ENCODE measurements at places on chromosomes 2 and 18.

GRCh38 chr2:99190548-99190947, 9.6 kb downstream of the MRPL30 start:
- DNase-seq: no peak

GRCh38 chr2:226078666-226079065, 679.2 kb downstream of the NYAP2 start:
- DNase-seq: no peak

- DNase-seq: no peak
These were observed 1521.5 kb upstream of the ZEB2 start for GRCh38 chr2:146041274-146041910.

DNA sequence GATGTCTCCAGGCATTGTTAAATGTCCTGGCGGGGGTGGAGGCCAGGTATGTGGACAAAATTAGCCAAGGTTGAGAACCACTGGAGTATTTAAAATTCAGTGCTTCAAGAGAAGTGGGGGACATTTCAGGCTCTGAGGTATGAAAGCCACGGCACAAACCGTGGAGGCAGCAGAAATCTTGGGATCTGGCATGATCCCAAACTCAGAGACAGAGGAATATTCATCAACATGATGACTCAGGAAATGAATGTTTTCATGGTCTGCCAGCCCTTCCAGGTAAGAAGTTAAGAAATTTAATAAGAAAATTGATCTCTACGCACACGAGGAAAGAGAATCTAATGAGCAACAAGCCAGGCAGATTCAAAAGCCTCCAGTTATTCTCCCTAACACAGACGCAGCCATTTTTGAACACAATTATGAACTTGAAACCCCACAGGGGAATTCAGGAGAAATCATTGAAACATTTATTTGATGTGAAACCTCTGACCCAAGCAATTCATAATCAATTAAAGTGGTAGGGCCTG, 11.3 kb upstream of the GRP start:
- DNase-seq: no peak

- DNase-seq: no peak
These were observed 72.1 kb downstream of the TTC32 start for GRCh38 chr2:19829672-19830071.

DNA sequence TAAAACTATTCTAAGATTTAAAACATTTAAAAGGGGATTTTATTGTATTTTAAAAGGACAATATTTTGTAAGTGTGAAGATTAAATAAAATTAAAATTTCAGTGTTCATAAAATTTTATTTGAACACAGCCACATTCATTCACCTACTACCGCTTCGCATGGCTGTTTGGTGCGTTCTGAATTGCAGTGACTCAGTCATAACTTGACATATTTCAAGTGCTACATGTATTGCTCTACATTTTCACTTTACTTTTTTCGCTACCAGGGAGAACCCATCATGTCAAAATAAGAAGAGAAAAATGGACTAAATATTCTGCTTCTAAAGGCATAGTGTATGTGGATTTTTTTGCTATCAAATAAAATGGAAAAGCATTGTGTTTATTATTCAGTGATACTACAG, 8.7 kb downstream of the PTH2R start:
- no peak for DNase-seq

- DNase-seq: no peak
These were observed 85.5 kb downstream of the MRO start for GRCh38 chr18:50734342-50734741.

GRCh38 chr2:234072454-234072853, 22.0 kb downstream of the SPP2 start:
- no peak for DNase-seq

GRCh38 chr2:12587729-12588522, 128.8 kb upstream of the TRIB2 start:
- DNase-seq: peak; percentile 35

GRCh38 chr18:37335409-37335736, 230.2 kb downstream of the CELF4 start:
- DNase-seq: no peak

DNA sequence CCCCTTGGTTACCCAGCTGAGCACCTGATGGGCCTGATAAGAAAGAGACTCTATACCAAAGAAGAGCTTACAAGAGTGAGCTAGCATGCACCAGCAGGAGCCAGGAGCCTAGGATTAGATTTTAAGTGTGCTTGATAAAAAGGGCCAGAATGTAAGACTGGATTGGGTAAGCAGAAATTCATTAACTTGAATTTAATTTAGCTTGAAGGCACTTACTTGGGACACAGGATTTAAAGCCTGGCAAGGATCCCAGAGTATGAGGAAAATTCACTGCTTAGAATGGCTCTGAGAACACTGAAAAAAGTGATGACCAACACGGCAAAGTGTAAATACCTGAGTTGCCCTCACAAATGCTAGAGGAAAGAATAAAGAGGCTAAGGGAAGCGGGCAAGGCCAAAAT, 91.3 kb upstream of the RBBP8 start:
- no peak for DNase-seq

- DNase-seq: no peak
These were observed 38.0 kb upstream of the SNED1 start for GRCh38 chr2:240960309-240960970.

DNA sequence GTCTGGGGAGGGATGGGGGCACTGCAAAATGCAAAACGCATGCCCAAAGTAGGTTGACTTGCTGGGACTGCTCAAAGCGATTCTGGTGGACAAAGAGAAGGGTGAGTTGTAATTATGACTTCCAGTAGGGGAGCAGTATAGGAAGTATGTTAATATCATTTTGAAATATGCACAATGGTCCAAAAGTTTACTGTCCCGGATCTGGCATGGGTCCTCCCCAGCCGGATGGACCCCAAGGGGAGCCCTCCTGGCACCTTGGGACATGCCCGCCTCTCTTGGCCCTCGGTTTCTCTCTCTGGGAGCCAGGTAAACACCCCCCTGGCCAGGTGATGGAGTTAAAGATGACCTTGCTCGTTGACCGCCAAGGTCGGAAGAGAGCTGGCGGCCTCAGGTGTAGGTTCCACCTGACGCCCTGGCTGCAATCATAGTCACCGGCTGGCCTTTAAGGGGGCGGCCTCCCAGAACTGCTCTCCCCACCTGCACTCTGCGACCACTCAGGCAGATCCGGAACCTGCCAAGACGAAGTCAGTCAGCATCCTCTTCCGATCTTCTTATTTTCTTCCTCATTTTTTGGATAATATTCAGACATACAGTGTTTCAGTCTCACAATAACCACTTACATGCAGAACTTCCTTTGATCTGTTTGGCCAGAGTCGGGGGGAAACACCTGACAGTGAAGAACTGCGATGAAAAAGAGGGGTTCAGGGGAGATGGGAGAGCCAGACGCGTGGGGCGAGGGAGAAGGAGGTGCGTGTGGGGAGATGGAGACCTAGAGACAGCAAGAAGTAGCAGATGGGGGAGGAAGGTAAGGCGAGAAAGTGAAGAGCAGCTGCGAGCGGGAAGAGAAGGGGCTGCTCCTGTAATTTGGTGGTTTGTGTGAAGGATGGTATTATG, 148.3 kb downstream of the MEIS1 start:
- no peak for DNase-seq

DNA sequence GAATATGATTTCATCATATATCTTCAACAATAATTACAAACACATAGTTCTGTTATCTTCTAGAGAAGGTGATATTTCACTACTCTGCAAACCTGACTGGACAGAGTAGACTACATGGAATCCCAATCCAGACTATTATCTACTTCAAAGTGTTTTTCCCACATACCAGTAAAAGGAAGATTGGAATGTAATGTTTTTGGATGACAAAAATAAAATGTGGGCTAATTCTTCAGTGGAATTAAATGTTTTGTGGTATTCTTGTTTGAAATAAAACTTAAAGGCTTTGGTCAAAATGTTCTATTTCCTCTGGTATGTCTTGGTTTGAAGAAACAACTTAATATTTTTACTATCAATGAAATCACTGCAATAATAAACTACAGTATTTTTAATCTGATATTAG, 22.1 kb downstream of the COL5A2 start:
- DNase-seq: no peak

GRCh38 chr2:232330068-232330999, 48.2 kb upstream of the ALPP start:
- no peak for DNase-seq

DNA sequence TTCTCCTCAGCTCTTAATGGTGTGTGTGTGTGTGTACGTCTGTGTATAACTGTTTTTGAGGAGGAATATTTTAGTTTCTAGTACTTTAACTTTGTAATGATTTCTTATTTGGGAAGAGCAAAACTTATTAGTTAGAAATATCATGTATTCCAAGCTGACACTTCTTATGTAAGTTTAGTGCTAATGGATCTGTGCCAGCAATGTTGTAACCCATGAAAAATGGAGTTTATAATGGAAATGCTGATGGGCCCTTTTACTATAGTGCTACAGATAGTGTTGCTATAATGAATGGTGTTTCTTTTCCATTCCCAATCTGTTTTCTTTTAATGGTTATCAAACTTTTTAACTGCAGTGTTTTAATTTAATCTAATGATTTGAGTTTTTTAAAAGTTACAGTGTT, 49.8 kb upstream of the OTX1 start:
- DNase-seq: no peak

DNA sequence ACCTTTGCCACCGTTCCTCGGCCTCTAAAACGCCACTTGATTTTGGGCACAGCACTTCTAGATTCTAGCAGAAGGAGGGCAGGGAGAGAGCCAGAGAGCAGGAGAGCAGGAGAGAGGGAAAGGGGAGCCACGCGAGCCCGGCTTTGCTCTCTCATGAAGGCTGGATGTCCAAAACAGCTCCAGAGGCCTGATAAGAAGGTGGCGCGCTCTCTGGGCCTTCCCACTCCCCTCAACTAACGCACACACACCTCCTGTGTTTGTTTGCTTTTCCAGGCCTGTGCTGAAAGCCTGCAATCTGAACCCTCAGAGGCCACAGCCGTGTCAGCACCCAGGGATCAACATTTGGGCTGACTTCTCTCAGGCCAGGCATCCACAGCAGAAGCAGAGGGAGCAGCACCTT, 184.8 kb upstream of the SOX11 start:
- DNase-seq: no peak

GRCh38 chr2:236366049-236366387, 101.8 kb upstream of the ASB18 start:
- DNase-seq: no peak

- no peak for DNase-seq
These were observed 118.0 kb upstream of the MSTN start for GRCh38 chr2:190180313-190181122.

- peak; percentile 90 for DNase-seq
These were observed 30.7 kb upstream of the PTMA start for GRCh38 chr2:231677632-231678104.

DNA sequence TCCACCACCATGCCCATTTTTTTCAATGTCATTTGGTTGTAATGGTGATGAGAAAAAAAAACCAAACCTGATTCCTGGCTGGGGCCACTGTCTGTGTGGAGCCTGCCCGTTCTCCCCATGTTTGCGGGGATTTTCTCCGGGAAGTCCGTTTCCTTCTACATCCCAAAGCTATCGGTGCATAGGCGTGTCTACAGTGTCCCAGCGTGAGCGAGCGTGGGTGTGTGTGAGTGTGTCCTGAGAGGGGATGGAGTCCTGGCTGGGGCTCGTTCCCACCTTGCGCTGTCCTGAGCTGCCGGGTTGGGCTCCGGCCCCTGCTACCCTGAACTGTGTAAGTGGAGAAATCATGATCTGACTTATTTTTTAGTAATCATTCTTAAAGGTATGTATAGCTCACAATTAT, 7.3 kb upstream of the ZAP70 start:
- DNase-seq: no peak

- peak; percentile 72 for DNase-seq
These were observed 6.5 kb upstream of the MTERF4 start for GRCh38 chr2:241108271-241109209.

DNA sequence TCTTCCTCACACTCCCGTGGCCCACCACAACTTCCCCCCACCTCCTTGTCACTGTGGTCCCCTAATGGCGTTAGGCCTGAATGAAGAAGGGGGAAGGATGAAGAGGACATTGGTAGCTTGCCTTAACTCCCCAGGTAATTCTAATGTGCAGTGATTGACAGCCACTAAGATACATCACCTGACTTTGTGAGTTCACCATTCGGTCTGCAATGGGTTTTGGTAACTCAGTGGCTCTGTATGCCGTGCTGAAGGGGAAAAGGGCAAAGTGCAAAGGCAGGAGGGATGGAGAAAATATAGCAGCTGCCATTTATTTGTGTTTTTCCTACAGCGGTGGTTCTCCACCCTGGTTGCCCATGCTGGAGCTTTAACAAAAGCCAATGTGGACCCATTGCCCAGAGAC, 42.2 kb downstream of the ABCG8 start:
- DNase-seq: no peak

DNA sequence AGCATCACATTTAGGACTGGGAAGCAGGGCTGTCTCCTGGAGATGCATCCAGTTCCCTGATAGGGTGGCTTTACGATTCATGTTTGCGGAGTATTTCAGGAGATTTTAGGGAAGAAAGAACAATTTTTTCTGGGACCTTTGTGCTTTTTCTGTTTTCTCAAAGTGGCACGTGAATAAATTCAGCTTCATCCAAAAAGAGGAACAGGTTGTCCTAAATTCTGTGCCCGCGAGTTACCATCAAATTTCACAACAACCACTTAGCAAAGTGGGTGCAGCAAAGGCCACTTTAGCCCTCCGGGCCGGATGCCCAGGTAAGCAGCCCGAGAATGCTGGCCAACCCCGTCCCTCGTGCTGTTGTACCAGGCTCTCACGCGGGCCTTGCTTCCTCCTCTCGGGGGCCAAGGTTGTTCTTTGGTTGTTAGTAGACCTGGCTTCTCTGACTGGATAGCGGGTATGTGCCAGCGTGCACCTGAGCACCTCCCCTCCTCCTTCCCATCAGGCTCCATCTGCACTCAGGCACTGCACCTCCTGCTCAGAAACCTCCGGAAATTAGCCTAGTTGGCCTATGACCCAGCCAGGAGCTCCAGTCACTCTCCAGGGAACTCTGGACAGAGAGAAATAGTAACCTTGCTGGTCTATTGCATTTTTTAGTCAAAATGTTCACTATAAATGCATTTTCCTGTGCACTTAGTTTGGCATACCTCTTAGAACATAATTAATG, 83.0 kb downstream of the CMPK2 start:
- no peak for DNase-seq

- no peak for DNase-seq
These were observed 70.4 kb upstream of the TWIST2 start for GRCh38 chr2:238777369-238778067.

GRCh38 chr2:62654423-62654791, 51.1 kb upstream of the EHBP1 start:
- no peak for DNase-seq

- no peak for DNase-seq
These were observed 77.6 kb upstream of the ALPP start for GRCh38 chr2:232300894-232301387.

DNA sequence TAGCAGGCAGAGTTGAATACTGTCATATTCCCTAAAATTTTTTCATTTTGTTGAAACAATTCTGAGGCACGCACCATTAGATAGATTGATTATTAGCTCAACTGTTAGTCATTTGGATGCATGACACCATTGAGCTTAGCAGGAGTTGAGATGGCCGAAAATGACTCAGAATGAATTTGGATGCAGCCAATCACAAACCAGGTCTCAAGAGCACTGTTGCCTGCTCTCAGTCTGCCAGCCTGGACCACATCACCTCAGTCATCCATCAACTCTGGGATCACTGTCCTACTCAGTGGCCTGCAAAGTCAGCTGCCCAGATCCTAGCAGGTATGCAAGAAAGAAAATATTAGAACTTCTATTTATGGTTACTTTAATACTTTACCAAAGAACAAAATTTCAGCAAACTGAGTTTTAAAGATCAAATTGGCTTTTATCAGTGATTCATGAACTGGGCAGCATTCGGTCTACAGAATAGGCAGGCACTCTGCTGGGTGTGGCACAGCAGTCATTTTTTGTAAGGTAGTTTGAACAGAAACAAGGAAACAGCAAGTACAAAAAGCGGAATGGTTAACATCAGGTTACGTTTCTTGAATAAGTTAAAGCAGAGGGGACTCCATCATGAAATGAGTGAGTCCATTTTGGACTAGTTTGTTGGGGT, 152.7 kb upstream of the ARHGAP28 start:
- DNase-seq: no peak

Data from CD4-positive, alpha-beta T cell treated with Interleukin-17A for 1 hour (primary cell).